Stimulated activated CD4-positive, alpha-beta T cell treated with anti-CD3 and anti-CD28 coated beads, TNF-alpha, amount 100 ng/mL, for 4 hours (primary cell): ENCODE measurements at places on chromosomes 4 and X.

DNA sequence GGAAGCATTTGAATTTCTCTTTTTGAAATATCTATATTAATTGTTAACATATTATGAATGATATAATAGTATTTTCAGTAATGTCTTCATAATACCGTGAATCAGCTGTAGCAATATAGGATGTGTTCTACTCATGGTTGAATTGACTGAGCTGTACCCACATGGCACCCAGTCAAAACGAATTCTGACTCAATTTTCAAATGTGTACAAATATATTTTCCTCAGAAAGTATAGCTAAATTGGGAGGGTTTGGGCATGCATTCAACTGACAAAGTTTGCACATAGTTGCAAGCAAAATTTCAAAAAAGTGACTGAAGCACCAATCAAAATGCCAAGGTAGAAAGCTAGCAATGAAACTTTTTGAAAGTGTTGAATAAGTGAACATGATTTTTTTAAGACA, 188.9 kb downstream of the NAF1 start:
- DNase-seq = no peak

GRCh38 chr4:37706032-37706431, 19.9 kb upstream of the RELL1 start:
- no peak for DNase-seq

DNA sequence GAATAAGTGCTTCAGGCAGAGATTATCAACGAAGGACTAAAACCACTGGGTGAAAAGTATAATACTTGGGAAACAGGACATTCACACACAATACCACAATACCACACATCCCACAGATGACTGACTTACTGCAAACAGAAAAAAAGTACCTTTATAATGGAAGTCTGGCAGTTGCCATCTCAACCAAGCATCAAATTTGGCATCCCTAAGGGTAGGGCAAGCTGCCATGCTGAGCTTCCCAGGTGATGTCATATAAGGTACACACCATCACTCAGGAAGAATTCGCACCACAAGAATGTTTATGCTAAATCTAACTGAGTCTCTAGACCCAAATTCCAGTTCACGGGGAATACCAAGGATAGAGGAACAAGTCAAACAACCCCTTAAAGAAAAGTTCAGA, 9.1 kb downstream of the QDPR start:
- no peak for DNase-seq

GRCh38 chr4:151129796-151130195, 30.4 kb downstream of the RPS3A start:
- no peak for DNase-seq

- no peak for DNase-seq
Measured at GRCh38 chrX:97158269-97158668, 274.6 kb downstream of the RPA4 start.

GRCh38 chr4:5278213-5278612, 226.9 kb downstream of the STK32B start:
- DNase-seq = no peak

DNA sequence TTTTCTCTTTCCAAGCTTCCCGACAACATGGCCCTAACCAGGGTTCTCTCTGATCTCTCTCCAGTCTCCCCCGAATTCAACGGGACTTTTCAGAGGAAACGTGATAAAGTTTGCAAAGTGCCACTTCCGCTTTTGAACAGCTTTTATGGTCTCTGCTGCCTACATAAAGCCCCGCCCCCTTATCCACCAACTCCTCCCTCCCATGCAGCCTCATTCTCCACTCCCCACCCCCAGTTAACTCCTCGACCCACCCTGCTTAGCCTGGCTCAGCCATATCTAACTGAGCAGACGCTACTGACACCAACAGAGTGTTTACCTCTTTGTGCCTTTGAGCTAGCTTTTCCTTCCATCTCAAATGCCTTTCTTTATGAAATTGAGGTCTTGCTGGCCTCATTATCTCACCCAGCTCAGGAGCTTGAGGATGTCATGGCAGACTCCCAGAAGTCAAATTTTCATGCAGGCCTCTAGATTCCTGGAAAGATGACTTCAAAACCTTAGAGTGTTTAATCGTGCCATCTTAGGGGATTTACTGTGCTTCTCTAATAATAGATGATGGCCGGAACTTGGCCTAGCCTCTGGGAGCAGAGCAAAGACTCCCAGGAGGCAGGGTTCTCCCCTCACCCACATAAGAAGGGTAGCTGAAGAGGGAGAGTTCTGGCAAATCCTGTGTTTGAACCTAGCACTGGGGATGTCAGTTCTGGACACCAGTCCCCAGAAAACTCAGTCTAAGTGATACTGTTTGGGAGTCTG, 606.0 kb downstream of the BCOR start:
- DNase-seq = peak; percentile 45

- no peak for DNase-seq
Measured at GRCh38 chrX:40700640-40701342, 34.6 kb downstream of the MED14 start.

GRCh38 chrX:85897362-85898126, 149.8 kb downstream of the CHM start:
- DNase-seq = no peak

DNA sequence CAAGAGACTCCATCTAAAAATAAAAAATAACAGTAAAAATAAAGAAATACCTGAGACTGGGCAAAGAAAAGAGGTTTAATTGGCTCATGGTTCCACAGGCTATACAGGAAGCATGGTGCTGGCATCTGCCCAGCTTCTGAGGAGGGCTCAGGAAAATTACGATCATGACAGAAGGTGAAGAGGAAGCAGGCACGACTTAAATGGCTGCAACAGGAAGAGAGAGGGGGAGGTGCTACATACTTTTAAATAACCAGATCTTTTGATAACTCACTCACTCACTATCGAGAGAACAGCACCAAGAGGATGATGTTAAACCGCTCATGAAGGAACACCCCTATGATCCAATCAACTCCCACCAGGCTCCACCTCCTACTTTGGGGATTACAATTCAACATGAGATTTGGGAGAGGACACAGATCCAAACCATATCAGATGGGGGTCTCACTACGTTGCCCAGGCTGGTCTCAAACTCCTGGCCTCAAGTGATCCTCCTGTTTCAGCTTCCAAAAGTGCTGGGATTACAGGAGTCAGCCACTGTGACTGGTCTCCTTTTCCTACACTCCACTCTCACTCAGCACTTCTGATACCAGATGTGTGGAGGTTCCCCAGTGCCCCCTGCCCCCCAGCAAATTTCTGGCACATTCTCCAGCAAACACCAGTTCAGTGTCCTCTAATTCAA, 11.9 kb upstream of the ZNF157 start:
- DNase-seq = peak; percentile 11

GRCh38 chr4:171742436-171742835, 70.8 kb upstream of the GALNTL6 start:
- no peak for DNase-seq

DNA sequence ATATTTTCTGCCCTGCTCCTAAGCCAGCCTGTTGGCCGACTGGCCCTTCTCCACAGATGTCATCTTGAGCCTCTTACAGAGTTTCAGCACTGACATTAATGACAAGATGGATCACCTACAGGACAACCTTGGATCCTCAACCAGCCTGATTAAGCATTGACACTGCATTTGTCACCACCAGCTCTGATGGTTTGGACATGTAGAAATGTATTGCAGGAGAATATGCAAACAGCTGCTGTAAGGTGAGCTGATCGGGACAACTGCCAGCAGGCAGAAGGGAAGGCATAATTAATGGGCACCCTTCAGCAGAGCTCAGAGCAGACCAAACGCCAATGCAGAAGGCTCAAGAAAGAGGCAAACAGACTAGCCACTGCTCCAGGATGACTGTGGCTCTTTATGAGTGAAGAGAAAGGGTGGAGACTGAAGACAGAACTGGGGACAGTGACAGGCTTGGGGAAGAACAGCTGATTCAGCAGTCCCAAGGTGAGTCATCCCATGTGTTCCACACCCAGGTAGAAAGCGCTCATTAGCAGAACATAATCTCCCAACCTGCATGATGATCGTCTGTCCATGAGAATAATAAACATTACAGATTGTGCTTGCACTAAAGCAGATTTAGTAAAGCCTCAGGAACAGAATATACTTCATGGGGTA, 6.7 kb downstream of the CORIN start:
- DNase-seq = no peak

GRCh38 chrX:40003428-40004245, 94.1 kb downstream of the BCOR start:
- DNase-seq = no peak
